ENCODE measurements at places on chromosomes 11 and 22.

DNA sequence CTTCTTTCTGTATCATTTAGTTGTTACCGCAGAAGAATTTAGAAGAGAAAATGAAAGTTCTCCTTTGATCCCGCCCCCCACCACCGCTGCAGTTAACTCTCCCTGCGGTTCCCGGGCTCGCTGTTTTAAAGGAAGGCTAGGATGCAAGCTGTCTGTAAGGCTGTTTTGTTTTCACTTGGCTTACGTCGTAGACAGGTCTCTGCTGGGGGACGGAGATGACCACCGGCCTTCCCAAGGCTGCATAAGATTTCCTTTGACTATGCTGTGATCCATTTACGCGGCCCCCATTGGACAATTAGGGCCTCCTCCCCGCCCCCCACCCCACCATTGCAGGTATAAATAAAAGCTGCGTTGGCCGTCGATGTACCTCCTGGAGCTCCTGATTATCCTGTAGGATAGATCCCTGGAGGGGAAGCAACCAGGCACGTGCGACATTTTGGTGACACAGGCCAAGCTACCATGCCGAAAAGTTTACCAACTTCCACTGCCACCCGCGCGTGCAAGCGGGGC lies 1.4 kb upstream of the CPT1A start:
- no peak for DNase-seq

DNA sequence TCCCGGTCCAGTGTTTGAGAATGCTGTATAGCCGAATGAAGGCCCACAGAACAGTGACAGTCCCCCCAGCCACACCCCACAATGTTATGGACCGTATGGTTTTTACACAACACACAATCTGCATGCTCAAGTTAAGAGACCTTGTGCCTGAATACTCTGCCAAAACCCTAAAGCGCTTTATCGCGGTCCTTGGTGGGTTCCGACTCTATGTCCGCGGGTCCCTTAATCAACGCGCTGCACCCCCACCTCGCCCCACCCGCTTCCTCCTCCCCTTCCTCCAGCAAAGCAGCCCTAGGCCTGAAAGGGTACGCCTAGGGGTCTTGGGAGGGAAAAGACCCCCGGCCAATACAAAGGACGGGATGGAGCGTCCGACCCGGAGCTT lies 442 bp downstream of the COPB1 start:
- DNase-seq = no peak

- no peak for DNase-seq
Measured at GRCh38 chr11:96199563-96200025, 143.4 kb downstream of the MAML2 start.

GRCh38 chr11:30990625-30991296 lies 378.8 kb downstream of the DCDC1 start:
- DNase-seq = no peak

GRCh38 chr22:35172442-35172841 lies 84.9 kb upstream of the HMGXB4 start:
- no peak for DNase-seq

- DNase-seq = no peak
Measured at GRCh38 chr11:93324500-93324899, 6.0 kb upstream of the DEUP1 start.

GRCh38 chr11:78231962-78232501 lies 43.3 kb downstream of the USP35 start:
- DNase-seq = no peak

DNA sequence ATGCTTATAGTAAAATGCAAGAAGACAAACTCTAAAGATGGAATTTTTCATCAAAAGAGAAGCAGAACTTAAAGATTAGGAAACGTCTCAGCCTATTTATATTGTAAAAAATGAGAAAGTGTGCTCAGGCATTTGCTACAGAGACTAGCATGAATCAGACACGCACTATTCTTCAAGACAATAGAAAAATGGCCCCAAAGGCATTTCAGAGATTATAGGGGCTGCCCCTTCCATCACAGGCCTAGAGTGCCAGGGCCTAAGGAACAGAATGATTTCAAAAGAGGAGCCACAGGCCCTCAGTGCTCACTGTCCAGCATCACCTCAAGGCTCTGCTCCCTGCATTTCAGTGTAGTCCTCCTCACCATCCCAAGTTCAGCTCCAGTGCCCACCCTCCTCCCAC lies 27.5 kb downstream of the TNKS1BP1 start:
- DNase-seq = no peak

DNA sequence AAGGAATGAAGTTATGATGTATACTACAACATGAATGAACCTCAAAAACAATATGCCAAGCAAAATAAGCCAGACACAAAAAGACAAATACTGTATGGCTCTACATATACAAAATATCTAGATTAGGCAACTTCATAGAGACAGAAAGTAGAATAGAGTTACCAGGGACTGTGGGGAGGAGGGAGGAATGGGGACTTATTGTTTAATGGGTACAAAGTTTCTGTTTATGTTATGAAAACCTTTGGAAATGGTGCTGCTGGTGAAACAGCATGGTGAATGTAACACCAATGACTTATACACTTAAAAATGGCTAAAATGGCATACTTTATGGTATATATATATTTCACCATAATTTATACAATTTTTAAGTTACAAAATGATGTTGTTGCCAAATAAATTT lies 4.1 kb downstream of the AQP11 start:
- DNase-seq = no peak

- DNase-seq = no peak
Measured at GRCh38 chr11:29447821-29448220, 569.0 kb downstream of the KCNA4 start.

DNA sequence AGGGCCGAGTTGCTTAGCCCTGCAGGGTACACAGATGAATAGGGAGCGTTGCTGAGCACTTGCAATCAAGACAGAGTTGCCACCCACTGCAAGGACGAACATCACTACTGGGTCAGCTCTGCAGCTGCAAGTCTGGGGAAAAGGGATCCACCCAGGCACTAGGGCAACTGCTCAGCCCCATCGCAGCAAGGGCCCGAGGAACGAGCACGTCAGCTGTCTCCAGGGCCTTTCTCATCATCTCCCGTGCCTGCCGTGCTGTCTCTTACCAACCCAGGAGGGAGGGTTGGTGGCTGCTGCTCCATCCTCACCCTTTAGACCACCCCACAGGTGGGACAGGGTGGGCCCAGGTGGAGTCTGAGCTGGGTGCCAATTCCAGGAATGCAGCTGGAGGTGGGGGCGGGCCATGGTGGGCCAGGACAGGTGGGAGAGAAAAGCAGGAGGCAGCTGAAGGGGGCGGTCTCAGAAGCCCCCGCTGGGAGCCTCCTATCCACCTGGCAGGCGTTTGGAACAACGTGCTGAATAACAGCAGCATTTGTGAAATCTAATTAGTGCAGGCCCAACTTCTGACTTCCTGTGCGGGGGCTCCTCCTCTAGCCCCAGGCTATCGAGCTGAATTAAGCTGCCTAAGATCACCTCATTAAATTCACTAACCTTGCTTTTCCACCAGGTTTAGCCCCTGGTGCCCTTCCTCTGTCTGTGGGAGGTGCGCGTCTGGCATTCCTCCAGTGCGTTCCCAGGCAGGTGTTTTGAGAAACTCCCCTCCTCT lies 252.5 kb downstream of the ST3GAL4 start:
- DNase-seq = no peak

DNA sequence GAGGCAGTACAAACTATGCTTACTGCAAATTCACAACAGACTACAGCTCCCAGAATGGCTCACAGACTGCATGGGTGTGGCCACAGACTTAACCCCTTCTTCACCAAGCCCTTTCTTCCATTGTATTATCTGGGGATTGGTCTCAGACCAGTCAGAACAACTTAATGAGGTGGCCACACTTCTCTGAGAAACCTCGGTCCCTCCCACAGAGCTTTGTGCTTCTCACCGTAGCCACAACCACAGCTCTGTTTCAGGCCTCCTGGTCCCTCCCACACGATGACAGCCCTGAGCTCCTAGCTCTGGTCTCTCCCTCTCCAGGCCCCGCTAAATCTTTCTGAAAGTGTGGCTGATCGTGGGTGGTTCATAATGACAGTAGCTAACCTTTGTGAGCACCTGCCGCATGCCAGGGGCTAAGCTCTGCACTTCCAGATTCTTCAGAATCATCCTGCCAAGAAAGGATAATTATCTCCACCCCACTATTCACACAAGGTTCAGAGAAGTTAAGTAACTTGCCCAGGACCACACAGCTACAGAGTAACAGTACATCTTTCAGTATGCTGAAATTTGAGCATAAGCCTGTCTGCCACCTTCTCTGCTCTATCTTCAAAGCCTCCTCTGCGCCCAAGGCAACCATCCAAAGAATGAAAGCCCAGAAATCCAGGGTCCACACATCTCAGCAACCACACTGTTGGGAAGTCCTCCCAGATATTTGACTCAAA lies 5.4 kb downstream of the PDE2A start:
- no peak for DNase-seq

GRCh38 chr11:77131560-77131959 lies 3.5 kb downstream of the MYO7A start:
- DNase-seq = no peak

DNA sequence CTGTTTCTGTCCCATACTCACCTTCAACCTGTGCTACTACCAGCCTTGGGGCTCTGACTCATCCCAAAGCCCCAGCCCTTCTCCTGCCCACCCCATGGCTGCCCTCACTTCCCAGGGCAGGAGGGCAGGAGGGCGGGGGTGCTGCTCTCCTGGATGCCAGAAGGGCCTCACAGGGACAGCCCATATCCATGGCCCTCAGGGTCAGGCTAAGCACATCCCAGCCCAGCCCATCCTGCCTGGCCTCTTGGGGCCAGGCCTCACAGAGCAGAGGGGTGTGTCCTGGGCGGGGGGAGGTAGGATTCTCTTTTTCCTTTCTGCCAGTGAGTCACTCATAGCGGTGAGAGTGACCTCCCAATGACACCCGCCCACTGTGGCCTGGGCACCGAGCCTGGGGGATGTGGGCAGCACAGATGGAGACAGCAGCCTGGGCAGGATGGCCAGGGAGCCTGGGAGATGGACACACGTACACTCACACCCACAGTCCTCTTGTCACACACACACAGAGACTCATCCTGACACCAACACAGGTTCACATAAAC lies 2.4 kb downstream of the LTBP3 start:
- DNase-seq = no peak

GRCh38 chr22:19981961-19982920 lies 34.4 kb downstream of the ARVCF start:
- DNase-seq = no peak

DNA sequence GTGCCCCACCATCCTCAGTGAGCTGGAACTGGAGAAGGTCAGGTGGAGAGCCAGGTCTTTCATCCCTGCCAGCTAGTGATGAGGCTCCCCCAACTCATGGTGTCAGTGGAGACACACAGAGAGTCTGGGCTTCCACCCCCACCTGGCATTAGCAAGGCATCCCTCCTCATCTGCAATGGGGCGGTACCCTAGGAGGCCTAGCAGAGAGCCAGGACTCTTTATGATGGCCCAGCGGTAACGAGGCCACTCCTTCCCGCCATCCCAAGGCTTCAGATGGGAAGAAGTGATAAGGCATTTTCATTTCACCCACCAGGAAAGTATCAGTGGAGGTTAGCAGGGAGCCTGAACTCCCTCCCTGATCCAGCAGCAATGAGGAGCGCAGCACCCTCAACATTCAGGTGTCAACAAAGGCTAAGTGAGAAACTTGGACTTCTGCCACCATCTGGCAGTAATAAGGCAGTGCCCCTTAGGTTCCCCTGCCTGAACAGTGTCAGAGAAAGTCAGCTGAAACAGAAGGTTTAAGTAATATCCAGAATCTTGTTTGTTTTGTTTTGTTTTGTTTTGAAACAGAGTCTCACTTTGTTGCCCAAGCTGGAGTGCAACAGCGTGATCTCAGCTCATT lies 40.5 kb upstream of the FBLN1 start:
- DNase-seq = no peak

- DNase-seq = no peak
Measured at GRCh38 chr11:94557421-94557820, 9.7 kb upstream of the PIWIL4 start.

- DNase-seq = no peak
Measured at GRCh38 chr11:104526006-104526405, 362.1 kb upstream of the PDGFD start.

DNA sequence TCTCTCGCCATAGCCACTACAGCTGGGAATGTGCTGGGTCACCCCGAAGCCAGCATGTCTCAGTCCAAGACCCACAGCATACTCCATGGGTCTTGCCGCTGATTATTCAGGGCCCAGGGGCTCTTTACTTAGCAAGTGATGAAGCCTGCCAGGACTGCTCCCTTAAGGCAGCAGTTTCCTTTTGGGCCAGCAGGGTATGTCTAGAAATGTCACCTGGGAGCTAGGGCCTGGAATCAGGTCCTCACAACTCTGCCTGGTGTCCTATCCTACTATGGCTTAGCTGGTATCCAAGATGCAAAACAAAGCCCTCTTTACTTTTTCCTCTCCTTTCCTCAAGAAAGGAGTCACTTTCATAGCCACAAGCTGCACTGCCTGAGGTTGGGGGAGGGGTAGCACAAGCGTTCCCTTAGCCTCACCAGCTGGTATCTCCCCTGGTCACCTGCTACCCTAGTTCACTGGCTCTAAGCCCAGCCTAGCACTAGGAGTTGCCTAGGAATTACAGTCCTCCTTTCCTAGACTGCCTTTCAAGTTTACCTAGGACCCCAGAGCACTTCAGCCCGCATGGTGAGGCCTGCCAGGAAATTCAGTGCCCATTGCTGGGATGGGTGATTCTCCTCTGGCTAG lies 22.6 kb upstream of the NCR3LG1 start:
- no peak for DNase-seq

DNA sequence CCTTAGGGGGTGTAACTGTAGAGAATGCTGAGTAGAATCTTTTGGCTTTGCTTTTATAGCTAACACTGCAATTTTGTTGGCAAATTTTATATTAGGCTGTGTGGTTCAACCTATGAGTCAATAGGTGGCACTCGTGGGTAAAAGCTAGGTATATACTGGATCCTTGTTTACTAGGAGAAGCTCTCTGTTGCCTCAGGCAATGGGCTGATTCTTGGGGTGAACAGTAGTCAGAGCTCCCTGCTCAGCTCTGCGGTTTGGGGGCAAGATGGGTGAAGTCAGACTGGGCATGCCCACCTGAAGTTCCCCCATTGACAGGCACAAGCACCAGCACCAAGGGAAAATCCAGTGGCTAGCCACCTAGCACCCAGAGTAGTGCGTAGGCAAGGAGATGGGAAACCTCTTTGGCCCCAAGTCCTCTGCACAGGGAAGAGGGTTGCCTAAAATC lies 238.7 kb downstream of the FAM181B start:
- no peak for DNase-seq

DNA sequence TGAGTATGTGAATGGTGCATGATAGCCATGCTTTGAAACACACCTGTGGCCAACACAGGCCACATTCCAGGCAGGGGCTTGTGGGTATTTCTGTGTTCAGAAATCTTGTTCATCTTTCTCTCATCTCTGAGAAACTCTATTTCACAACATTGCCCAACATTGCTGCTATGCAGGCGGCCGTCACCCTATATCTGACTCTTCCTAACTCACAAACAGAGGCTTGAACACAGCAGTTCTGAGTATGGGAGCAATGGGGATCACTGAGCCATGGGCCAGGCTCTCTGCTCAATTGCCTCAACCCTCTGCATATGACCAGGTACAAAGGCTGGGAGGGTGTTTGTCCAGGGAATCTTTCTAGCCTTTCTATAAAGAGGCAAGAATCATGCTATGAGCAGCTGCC lies 259.9 kb downstream of the BUD13 start:
- no peak for DNase-seq

- peak; percentile 26 for DNase-seq
Measured at GRCh38 chr11:876545-876944, 33.9 kb downstream of the TSPAN4 start.

All from DMS 273 treated with DMSO at 0.1 percent for 48 hours (cell line).